ENCODE measurements at places on chromosomes 12 and 14.

DNA sequence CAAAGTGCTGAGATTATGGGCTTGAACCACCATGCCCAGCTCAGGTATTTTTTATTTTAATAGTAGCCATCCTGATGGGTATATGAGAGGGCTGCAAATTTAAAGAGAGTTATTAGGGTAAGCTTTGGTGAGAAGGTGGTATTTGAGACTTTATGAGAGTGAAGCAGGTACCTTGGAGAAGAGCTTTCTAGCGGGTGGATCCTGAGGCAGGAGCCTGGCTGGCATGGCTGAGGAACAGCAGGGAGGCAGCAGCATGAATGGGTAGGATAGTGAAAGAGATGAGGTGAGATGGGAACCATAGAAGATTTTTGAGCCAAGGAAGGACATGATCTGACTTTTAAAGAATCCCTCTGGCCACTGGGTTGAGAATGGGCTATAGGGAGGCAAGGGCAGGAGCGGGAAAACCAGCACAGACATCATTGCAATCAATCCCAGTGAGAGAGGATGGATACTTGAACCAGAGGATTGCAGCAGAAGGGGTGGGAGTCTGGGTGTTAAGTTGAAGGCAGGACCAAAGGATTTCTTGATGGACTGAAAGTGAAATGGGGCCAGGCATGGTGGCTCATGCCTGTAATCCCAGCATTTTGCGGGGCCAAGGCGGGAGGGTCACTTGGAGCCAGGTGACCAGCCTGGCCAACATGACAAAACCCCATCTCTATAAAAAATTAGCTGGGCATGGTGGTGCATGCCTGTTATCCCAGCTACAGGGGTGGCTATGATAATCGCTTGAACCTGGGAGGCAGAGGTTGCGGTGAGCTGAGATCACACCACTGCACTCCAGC is 5.7 kb downstream of the SVOP start:
- no peak for DNase-seq

- DNase-seq, result no peak
These were observed 105.8 kb downstream of the PRIMA1 start for GRCh38 chr14:93682459-93682858.

- no peak for DNase-seq
These were observed 85.0 kb downstream of the ACTN1 start for GRCh38 chr14:68894123-68894522.

DNA sequence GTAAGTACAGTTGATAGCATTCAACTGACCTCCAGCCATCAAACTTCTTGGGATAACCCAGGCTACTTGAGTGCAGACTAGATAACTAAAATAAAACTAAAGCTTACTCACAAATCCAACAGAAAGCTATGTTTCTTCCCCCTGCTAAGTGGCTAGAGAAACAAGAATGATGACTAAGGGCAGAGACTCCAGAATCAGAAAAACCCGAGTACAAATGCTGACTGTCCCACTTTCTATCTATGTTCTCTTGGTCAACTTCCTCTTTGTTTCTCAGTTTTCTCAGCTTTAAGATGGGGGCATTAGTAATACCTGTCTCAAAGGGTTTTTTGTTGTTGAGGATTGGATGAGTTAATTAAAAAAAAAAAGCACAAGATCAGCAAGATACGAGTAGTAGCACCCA is 6.1 kb upstream of the NUAK1 start:
- DNase-seq, result no peak

GRCh38 chr12:130835436-130835835 is 3.6 kb downstream of the STX2 start:
- no peak for DNase-seq
